Caki2 (cell line): ENCODE measurements at places on chromosomes 1 and 21. TPM values are rescaled to one million over a fixed set of nuclear protein-coding genes. Genes with fewer than 3 reads are reported as not detected.

Gene ALX3
- total RNA-seq = not detected in 2 replicates

Gene TPTE
- total RNA-seq = not detected in 2 replicates

Gene RORC
- total RNA-seq = 0.24 and 3.3 TPM in 2 replicates

- DNase-seq = no peak
These were observed 96.5 kb downstream of the PAPPA2 start for GRCh38 chr1:176559474-176559873.

DNA sequence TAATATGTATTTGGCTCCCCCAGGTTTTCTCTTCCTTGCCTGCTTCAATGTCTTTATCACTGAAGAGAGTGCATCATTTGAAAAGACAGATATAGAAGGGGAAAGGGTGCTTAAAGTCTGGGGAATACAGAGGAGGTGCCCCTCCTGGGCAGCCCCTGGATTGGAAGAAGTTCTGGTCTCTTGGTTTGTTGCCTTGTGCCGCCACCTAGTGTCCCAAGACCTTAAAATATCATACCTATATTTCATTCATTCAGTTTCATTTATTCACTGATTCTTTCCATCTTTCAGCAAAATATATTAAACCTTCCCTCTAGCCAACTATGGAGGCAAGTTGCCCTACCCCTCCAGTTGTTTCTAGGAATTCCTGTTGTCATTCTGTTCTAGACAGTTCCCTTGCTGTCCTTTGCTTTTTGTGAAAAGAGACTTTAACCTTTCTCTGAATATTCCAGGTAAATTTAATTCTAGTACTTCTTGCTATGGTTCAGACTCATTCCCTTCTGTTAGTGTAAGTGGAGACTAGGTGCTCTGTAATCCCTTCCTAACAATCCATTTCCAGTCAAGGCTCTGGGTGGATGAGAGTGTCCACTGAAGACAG is 56.1 kb downstream of the MEF2D start:
- DNase-seq = peak; percentile 25

DNA sequence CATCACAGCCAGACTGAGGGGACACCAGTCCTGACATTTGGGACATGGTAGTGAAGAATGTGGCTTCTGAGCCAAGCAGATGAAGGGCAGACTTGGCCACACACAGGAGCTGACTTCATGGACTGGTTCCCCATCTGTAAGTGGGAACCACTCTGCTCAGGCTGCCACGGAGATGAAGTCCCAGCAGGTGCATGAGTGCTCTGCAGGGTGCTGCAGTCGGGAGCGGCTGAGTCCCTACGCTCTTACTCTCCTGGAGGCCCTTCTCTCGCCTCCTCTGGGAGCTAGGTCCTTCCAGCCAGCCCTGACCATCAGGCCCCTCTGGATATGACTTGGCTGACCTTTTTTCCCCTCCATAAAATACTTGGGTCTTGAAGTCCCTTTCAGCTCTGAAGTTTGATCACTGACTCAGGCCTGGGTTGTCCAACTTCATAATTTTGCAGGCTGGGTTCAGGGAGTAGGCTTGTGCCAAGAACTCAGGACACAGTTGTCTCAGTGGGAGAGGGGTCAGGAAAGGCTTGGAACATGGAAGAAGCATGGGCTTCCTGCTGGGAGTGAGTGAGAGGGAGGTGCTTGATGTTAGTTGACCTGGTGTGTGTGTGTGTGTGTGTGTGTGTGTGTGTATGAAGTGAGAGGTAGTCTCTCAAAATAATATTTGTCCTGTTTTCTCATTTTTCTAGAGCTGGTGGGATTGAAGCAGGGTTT is 21.0 kb upstream of the EPS8L3 start:
- DNase-seq = no peak
